ENCODE measurements at places on chromosomes 1 and 21.

GRCh38 chr1:105793536-105794146 is 1262.8 kb upstream of the PRMT6 start:
- no peak for DNase-seq

DNA sequence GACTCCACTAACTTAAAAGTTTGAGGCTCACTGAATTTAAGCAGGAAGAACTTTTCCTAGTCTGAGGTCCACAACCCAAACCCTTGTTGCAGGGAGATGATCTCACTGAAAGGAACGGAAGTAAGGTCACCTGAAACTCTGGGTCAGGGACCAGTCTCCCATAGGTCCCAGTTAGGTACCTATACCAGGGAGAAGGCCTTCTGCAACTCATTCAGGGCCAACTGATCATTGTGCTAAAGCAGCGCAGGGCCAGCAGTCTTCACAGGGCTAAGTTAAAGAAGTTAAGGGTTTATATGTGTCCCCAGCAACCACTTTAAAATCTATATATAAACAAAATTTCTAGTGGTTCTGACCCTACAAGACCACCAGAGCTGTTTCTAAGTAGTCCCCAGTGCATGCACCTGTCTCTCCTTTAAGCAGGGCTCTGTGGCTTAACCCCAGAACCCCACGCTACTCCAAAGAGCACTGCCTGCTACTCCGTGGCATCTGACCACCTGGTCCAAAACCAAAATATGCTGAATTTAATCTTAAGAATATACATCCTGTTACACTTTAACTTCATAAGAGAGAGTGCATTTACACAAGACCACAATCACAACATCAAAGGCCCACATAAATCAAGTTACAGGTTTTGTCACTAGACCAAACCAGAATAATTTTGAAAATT is 2.8 kb downstream of the SRSF10 start:
- DNase-seq: no peak

DNA sequence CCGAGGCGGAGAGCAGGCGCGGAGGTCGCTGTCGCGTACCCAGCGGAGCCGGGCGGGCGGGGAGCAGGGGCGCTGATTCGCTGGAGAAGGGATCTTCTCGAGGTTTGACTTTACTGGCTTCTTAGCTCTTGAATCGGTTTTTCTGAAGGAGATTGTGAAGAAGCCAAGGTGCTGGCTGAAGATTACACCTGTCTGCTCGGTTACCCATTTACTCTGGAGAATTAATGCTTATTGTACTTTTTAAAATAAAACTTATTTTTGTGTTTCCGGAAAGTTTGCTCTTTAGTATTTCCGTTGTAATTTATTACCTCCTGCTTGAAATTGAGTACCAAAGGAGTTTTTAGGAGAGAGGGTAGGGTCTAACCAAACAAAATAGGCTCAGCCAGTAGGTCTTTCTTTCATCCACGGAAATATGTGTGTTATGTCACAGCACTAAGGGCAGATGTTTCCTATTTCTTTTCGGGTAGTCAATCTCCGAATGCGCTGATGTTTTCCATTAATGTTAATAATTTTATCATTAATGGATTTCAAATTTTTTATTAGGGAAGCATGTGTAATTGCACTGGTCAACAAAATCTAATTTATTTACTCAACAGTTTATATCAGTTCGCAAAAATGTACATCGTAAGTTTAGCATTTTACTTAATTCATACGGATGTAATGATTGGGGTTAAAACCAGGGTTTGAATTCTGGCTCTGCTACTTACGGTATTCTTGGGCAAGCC is 510 bp upstream of the GNG5 start:
- DNase-seq: no peak

GRCh38 chr1:7581754-7582459 is 189.2 kb upstream of the VAMP3 start:
- DNase-seq: no peak

GRCh38 chr1:165467706-165468105 is 22.8 kb upstream of the RXRG start:
- no peak for DNase-seq

DNA sequence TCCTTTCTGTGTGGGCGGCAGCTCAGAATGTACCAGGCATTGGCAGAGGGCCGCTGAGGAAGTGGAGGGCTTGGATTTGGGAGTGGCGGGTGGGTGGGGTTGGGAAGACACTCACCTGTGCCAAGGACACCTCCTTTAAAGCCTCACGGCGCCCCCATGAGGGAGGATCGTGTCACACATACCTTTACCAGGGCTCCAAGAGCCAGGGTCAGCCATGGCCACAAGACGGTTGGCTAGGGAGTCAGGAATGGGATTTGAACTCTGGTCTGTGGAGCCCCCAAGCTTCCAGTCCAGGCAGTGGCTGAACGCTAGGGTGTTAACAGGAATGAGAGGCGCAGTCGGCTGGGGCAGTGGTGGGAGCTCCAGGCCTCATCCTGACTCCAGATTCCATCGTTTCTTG is 4.6 kb downstream of the NBL1 start:
- DNase-seq: no peak

- no peak for DNase-seq
These were observed 7.6 kb upstream of the PLA2G2D start for GRCh38 chr1:20126806-20127440.

GRCh38 chr1:18949686-18950400 is 6.6 kb downstream of the IFFO2 start:
- DNase-seq: no peak

DNA sequence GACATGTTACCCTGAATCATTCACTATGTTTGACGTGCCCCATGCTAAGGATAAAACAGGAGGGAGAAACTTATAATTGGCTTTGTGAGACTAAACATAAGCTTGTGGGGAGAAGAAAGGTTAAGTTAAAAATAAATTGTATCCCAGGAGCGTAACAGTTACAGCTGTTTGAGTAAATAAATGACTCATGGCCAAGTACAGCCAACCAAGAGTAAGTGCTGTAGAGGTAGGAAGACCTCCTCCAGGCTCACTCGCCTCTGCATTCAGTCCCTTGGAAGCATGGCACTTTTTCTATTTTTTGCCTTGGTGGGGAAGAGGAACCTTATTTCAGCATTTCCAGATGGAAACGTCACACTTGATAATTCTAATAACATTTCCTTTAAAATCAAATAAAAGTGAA is 116.5 kb downstream of the ZP4 start:
- DNase-seq: no peak

DNA sequence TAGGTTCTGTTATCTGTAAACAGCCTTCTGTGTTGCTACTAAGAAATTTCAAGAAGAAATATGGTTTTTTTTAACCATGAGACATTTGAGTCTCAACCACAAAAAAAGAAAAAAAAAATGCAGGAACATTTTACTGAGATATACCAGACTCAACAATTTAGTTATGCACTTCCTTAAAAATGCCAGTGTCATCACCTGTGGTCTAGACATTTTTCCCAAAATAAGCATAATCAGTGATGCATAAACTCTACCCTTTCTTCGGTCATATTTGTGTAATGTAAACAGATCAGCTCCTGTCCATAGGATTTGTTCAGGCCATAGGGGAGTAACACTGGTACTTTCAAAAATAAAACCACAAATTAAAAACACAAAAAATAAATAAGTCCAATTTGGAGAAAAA is 122.6 kb upstream of the TNFSF4 start:
- DNase-seq: no peak

Measured in activated T-helper 9 cell treated with anti-CD3 and anti-CD28 coated beads, Interleukin-2, amount 50 U/mL, for 16 hours (primary cell).